ENCODE measurements at places on chromosomes 2 and 18.

DNA sequence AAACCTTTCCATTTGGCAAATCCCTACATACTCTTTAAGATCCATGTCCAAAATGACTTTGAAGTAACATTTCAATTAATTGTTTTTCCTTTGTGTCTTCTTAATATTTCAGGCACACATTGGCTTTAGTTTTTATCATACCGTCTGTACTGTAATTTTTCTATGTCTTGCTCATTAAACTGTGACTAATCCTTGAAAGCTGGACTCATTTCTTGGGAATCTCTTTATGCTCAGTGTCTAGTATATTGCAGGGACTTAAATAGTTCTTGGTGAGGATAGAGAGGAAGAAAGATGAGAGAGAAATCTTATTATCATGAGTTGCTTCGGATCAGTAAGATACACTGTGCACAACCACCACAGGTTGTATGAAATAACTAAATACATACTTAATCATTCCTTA is 448.3 kb upstream of the ST6GAL2 start:
- DNase-seq = no peak

DNA sequence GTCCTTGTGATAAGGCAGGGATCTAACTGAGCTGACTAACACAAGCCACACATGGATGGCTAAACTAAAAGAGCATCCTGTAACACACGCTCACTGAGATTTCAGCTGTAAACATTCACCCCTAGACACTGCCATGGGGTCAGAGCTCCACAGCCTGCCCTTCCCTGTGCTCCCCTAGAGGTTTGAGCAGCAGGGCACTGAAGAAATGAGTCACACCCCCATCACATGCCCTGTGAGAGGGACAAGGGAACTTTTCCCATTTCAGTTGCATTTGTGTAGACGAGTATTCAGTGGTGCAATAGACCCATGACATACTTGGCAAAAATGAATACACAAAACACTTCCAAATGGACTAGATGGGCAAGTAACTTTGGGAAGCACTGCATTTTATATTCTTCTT is 402.4 kb upstream of the LRRTM1 start:
- no peak for DNase-seq

DNA sequence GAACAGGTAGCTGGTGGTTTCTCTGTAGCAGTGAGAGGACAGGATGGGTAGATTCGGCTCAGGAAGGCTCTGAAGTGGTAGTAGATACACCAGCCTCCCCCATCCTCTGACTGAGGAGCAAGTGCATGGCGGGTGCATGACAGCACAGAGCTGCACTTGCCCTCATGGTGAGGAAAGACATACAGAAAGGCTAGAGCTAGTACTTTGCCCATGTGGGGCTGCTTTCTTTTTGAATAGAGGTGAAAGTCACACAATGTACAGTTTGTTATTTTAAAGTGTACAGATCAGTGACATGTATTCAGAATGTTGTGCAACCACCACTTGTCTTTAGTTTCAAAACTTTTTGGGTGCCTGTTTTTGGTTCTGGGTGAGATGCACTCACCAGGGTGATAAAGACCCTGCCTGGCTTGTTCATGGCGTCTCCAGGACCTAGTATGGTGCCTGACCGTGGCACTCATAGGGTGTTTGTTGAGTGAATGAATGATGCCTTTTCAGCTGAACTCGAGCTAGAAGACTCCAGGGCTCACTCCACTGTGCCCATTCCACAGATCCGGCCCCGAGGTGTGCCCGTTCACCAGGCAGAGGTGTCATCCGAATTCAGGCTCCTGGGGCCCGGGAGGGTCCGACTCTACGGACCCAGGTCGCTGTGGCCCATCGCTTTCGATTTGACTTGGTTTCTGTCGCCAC is 421 bp upstream of the VAMP5 start:
- DNase-seq = no peak

DNA sequence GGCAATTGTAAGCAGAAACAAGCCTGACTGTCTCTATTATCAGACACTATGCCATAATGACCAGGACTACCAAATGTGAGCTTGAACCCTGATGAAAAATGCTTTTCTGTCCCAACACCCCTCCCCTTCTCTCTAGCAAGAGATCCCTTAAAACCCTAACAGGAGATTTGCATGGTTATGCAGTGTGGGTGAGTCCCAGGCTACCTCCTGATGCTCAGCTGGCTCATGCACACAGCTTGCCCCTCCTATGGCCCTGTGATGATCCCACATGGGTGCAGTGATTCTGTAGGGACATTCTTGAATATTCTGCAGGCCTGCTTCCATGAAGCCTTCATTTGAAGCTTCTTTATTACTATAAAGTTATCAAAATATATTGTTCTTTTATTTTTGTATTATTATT is 357.4 kb downstream of the AKAIN1 start:
- DNase-seq = no peak

DNA sequence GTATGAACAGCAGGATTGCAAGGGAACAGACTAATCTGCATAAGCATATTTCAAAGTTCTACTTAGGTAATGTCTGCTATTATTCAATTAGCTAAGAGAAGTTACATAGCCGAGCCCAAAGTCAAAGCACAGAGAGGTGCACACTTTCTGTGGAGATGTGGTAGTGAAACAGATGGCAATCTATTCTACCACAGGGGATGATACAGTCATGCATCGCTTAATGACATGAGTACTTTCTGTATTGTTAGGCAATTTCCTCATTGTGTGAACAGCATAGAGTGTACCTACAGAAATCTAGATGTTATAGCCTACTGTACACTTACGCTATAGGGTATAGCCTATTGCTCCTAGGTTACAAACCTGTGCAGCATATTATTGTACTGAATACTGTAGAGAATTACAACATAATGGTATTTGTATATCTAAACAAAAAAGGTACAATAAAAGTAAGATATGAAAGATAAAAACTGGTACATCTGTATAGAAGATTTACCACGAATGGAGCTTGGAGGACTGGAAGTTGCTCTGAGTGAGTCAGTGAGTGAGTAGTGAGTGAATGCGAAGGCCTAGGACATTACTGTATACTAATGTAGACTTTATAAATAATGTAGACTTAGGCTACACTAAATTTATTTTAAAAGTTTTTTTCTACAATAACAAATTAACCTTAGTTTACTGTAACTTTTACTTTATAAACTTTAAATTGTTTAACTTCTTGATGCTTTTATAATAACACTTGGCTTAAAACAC is 197.6 kb downstream of the MBD5 start:
- no peak for DNase-seq

DNA sequence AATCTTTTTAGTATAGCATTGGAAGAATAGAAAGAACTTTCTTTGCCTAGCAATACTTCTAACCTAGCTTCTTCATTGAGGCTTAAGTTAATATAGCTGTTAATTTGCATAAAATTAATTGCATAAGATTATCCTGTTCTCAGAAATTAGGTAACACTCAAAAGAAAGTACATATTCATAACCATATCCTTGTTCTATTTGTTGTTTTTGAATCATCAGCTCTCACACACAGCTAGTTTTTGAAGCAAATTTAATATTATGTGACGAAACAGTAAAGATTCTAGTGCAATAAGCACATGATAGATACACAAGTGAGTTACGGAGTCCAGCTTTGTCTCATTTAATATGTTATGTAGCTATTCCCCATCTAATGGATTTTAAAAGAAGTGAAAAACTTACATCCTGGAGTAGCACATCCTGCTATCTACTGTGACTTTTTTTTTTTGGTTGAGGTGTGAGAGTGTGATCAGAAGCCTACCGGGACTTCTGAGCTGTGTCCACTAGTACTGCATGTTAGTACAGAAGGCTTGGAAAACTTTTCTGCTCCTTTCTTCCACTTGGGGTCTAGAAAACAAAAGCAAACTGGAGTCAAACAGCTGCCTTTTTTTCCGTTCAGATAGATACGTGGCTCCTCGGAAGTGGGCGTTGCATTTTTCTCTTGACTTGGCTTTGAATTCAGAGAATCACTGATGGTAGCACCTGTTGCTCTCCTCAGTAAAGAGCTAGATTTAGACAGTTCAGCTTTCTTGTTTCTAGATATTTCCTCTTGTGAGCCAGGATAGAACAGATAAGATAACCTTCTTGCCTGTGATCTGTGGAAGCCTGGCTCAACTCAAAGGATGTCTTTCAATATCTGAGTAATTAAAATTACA is 27.2 kb downstream of the KDM3A start:
- no peak for DNase-seq

DNA sequence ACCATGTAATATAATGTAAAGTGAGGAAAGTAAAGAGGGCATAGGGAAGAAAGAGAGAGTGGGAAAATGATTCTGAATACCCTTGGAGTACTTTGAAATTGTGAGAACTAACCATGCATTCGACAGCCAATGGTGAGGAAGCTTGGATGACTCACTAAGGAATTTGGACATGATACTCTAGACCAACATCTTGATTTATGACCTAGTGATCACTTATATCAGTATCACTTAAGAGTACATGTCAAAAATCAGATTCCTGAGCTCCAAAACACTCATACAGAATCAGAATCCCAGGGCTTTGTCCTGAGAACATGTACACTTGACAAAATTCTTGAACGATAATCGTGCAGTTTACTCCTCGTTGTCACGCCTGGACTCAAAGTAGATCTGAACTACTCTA is 1899.8 kb upstream of the PIK3C3 start:
- no peak for DNase-seq

DNA sequence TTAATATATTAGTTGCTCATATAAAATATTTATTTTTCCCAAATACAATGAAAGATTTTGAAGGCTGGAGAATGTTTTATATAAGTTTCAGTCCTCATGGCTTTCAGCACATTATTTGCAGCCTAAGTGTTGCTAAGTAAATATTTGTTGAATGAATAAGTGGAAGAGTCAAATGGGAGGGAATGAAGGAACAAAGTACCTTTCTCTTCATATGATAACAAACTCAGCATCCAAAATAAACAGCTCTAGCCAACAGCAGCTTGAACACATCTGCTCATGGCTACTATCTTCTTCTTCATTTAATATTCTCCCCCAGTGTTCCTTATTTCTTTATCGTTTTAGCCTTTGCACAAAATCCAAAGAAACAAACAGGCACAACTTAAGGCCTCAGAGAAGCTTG is 385.2 kb upstream of the PIK3C3 start:
- DNase-seq = no peak

DNA sequence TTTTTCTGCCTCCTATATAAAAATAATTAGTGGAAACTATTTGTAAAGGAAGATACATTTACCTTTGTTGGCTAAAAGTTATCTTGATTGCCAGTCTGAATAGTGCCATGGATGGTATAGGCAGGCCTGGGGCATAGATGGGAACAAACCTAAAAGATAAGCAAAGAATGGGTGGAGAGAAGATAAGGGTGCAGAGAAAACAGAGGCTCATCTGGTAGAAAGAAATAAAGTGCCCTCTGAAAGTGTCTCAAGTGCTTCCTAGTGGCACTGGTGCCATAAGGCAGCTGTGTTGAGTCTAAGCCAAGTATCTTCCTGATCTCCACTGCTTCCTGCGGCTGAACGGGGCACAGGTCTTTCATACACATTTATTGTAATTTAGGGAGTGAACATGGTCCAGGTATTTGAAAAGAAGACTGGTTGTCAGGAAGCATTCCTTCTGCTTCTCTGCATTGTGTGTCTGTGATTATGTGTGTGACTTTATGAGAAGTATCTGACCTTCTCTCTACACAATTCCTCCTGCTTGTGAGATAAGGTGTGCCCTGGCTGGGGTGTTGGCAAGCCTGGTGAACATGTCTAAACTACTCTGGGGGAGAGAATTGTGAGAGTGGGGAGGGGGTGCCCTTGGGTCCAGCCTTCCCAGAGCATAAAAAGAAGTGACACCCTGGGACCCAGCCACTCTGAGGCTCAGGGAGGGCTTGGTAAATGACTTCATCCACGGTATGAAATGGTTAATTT is 280.5 kb downstream of the CAMKMT start:
- DNase-seq = no peak

DNA sequence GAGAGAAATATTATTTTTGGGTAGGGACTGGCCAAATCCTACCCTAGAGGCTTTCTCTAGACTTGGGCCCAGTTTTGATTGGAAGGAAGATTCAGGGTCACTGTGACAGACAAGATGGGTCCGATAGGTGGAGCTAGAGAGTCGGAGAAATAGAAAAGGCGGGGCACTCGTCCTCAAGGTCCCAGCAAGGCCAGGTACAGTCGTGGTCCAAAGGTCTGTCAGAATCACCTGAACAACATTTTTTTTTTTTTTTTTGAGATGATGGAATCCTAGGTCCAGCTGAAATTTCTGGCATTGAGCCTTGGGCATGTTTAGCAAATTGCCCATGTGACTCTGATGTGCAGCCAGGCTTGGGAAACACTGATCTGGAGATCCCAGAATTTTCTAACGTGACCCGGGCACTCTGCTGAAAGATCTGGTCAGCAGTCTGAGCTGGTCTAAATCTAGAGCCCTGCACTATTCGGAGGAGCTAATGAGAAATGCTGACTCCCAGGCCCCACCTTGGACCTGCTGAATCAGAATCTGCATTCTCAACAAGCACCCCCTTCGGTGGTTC is 23.0 kb upstream of the NTSR2 start:
- DNase-seq = no peak

DNA sequence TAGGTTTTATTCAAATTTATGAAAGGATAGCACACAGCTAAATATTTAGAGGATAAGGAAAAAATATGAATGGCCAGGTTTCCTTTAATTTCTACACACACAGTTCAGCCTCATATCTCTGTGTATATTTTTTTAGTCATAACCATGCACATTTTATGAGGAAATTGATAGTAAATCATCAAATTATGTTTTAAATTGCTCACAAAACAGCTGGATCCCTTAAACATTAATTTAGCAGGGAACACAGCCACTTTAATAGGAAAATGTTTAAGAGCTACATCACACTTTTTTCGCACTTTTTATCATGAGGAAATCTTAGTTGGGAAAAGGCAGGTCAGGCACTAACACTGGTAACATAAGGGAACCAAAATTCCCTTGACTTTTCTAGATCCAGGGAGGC is 65.4 kb downstream of the PDE1A start:
- DNase-seq = no peak

- no peak for DNase-seq
These were observed 278.4 kb upstream of the SPRED2 start for GRCh38 chr2:65710779-65711295.

DNA sequence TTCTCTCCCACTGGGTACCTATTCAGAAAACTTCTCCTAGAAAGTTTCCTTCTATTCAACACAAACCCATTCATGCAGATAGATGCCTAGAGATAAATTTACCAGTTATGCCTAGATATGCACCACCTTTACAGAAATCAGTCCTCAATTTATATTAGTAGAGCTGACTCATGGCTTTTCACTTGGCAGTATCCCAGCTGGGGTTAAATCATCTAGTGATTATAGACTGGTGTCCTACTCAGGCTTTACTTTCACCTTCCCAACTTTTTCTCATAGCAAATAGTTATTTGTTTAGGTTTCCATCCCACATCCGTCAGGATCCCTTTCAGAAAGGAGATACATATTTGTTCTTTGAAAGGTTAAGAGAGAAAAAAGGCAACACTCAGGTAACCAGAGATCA is 124.5 kb downstream of the AQP4 start:
- DNase-seq = no peak

GRCh38 chr2:56208380-56208779 is 24.6 kb downstream of the CCDC85A start:
- DNase-seq = no peak

- DNase-seq = no peak
These were observed 401.4 kb downstream of the ALK start for GRCh38 chr2:29520001-29520400.

Data from Right ventricle myocardium inferior (tissue), 1 donor.